Activated CD4-positive, alpha-beta T cell treated with anti-CD3 and anti-CD28 coated beads, Interleukin-2, amount 50 U/mL, for 48 hours (primary cell): ENCODE measurements at places on chromosomes 4 and X.

- no peak for DNase-seq
Measured at GRCh38 chrX:22691966-22692565, 307.7 kb upstream of the DDX53 start.

GRCh38 chrX:14010566-14010965 is 19.1 kb downstream of the GEMIN8 start:
- DNase-seq = no peak

DNA sequence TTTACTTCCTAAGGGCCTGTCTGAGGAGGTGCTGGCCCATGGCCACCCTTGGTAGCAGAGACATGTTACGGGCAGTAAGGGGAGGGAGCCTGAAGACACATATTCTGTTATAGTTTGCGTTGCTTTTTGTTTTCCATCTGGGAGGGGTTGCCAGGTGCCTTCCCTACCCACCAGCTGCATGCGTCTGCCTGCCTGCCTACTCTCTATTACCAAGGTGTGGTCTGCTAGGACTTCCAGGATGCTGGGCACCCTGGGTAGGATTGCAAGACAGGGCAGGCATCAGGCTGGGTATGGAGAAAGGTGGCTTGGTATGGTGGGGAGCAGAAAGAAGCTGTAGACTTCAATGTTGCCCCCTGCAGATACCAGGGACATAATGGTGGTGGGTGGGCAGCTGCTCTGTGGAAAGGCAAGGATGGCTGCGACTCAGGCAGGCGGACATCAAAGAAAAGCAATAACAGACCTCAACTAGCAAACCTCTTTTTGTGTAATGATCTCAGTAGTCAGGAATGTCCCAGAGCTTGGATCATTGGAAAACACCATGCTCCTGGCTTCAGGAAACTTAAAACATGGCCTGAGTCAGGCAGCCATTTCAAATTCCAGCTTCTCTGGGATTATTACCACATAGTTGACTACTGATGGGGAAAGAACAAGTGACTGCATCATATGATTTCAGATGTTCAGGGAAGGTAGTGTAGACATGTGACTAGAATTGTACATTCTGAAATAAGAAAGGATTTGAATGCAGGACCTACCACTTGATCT is 67.8 kb downstream of the HOPX start:
- DNase-seq = no peak

DNA sequence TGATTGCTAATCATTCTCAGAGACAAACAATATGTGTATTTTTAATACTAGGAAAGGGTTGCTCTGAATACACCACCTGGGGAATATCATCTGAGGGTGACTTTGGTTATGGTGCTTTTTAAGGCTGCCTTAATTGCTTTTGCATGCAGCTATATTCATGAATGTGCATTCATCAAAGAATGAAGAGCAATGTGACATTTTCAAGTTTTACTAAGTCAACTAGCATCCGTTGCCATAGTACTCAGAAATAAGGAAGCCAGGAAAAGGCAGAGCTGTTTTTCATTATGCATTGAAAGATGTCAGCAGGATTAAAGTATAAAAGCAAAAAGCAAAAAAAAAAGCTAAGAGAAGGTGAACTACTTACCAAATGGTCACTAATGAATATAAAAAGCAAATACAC is 67.4 kb upstream of the PCDH18 start:
- DNase-seq = no peak

- no peak for DNase-seq
Measured at GRCh38 chr4:182320580-182320979, 77.4 kb downstream of the TENM3 start.

DNA sequence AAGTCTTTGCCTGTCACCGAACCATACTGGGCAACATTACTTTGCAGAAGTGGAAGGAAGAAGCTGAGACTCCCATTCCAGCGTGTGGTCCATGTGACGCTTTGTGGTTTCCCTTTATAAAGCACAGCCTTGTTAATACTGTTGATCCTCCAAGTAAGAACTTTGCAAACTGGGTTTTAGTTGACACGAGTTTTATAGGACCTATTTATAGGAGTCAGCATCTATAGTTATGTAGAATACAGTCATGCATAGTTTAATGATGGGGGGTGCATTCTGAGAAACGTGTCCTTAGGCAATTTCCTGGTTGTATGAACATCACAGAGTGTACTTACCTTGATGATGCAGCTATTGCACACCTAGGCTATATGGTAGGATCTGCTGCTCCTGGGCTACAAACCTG is 1879.4 kb upstream of the TENM3 start:
- no peak for DNase-seq

GRCh38 chrX:116732214-116732613 is 269.4 kb upstream of the CT83 start:
- no peak for DNase-seq

DNA sequence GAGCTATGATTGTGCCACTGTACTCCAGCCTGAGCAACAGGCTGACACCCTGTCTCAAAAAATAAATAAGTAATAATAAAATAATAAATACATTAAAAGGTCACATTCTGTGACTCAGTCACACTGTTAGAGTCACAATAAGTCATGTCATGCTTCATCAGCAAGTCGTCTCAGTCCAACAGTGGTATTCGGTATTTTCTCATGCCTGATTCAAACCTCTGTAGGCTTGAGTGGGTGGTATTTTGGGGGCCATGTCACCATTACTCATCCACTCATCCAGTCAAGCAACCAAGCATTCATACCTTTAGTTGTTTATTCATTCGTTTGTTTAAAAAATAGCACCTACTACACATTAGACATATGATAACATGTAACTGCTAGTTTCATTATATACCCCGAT is 46.9 kb downstream of the SUPT20HL2 start:
- no peak for DNase-seq

GRCh38 chr4:12446256-12446655 is 1017.6 kb upstream of the HS3ST1 start:
- no peak for DNase-seq

- DNase-seq = no peak
Measured at GRCh38 chrX:19863857-19864223, 23.6 kb downstream of the SH3KBP1 start.

- DNase-seq = no peak
Measured at GRCh38 chr4:122636697-122637096, 15.8 kb upstream of the IL21 start.

DNA sequence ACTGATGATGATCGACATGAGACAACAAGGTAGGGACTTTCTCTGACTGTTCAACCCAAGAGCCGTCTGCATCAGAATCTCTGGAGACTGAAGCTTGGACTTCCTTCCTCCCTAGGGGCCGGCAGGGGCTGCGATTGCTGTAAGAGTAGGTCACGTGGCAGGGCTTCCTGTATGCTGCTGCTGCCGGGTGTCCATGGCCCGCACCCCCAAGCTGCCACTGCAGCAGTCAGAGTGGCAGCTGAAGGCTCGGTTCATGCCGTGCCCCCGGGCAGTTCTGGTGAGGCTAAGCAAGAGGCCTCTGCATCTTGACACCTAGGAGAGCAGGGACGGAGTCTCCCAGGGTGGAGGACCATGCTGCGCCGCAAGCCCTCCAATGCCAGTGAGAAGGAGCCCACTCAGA is at the start of gene SASH3:
TSS of gene SASH3 (plus strand) at position 203 of the 400 bp plus-strand sequence. CDS start at position 352, 149 bp downstream.
- DNase-seq = peak; percentile 73

- no peak for DNase-seq
Measured at GRCh38 chr4:11344916-11345315, 83.8 kb downstream of the HS3ST1 start.

DNA sequence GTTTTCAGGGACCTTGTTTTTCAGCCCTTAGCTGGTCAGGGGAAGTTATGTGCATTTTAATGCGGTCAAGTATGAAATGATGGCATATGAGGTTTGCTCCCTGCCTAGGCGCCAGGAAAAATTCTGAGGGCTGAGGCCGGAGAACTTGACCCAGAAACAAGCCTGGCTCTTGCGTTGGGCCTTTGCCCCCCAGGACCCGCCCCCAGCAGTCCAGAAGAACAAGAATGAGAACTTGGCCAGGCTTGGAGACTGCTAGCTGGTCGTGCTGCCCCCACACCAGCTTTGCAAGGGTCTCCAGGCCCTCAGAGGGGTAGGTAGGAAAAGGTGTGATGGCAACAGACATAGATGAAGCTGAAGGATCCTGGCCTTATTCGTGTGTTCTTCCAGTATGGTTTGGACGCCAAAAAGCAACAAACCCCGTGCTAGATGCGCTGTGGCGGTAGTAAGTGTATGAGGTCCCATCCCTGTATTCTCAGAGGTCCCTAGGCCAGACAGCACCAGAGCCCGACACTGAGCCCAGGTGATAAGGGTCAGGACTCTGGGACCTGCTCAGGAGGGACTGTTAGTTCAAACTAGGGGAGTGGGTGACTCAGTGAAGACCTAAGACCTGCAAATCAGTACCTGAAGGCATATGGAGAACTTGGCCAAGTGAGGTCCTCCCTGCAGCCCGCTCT is 10.5 kb downstream of the NKX3-2 start:
- no peak for DNase-seq

DNA sequence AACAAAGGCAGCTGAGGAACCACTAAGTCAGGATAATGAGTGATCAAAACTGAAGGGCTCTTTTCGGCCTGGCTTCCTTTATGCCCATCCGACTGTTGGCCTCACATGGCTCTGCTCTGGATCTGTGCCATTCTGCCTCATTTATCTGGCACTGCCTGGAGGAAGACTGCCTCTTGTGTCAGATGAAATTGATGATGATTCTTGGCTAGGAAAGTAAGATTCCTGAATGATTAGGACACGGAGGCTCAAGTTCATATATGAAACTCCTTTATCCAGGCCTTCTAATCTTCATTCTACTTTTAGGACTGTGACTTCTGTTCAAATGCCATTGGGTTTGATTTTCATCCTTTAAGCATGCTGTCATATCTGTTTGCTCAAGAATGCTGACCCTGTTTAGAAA is 475.4 kb upstream of the RPS6KA3 start:
- no peak for DNase-seq

DNA sequence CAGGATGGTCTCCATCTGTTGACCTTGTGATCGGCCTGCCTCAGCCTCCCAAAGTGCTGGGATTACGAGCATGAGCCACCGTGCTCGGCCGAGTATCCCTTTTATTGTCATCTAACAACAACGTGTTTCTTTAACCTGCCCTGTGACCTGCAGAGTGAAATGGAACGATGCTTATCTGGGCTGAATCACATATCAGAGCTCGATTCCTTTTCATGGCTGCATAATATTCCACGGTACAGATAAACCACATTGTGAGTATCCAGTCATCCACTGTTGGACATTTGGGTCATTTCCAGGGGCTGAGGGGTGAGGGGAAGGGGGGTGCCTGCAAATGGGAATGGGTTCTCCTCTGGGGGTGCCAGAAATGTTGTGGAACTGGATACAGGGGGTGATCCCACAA is 260.0 kb downstream of the ASMT start:
- DNase-seq = no peak

DNA sequence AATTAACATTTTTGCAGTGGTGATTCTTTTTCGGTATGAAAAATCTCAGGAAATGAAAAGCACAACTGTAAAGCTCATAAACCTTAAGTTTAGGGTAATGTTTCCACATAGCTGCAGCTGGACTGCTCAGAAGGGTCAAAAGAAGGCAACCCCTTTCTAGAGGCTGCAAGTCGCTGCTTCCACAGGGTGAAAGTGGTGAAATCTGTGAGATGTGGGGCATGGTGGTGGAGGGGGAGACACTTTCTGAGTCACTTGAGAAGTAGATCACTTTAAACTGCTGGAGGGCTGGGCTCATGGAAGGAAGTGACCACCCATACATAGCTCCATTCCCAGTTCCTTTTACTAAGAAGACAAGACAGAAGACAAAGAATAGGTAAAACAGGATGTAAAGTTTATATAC is 8.7 kb downstream of the SFRP2 start:
- no peak for DNase-seq

GRCh38 chr4:113404167-113404571 is 354.7 kb downstream of the ANK2 start:
- DNase-seq = no peak

DNA sequence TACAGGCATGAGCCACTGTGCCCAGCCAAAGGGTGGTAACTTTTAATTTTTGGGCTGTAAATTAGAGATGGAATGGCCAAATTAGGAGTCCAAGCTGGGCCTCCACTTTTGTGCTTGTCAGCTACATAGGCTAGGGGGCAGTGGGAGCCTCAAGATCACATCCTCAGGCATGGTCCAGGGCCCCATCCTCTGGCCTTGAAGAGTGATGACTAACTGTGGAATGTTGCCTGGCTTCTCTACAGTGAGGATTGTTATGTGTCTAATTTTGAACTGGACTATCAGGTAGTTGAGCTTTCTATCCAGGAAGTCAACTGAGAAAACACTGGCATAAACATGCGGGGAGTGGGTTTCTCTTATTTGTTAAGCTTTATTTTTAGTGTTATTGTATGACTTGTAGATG is 33.0 kb downstream of the CCNG2 start:
- no peak for DNase-seq

GRCh38 chr4:180635281-180635680 is 1607.9 kb upstream of the TENM3 start:
- DNase-seq = no peak

DNA sequence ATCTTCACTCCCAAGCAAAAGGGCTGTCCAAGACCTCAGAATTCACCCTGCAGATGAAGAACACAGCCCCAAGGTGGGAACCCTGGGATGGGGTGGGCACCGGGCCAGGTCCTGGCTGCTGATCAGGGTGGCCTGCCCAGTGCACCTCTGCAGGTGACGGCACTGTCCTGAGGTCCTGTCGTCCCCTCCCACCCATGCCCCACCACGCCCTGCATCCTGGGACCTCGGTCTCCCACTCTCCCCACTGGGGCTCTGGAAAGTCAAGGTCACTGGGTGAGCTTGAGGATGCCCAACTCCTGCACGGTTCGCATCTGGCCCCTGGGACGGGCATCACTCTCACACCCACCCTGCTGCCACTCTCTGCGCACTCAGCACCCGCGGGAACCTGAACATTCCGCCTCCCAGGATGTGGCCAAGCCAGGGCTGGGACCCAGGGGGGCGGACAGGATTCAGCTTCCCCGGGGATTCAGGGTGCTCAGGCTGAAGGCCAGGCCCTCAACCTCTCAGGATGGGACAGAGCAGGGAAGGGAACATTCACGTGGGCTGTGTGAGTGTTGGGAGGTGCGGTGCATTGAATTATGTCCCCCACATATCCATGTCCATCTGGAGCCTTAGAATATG is 115.9 kb downstream of the CPZ start:
- DNase-seq = no peak

- no peak for DNase-seq
Measured at GRCh38 chr4:45062935-45063545, 336.7 kb upstream of the GNPDA2 start.

- no peak for DNase-seq
Measured at GRCh38 chrX:56385336-56385735, 153.2 kb downstream of the KLF8 start.

DNA sequence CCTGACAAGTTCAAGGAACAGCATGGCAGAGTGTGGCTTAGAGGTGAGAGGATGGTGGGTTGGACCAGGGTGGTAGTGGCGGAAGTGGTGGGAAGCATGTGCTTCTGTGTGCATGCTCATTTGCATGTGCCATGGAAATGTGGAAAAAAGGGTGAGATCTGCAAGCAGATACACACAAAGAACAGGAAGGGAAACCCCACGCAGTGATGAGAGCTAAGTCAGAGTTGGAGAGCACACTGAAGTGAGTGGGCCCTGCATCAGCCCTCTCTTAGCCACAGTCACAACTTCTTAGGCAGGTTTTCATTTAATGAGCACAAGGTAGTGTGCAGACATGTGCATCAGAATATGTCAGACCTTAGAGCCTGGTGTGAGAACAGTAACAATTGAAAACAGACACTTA is 483.8 kb downstream of the AFF2 start:
- no peak for DNase-seq
